Naive thymus-derived CD4-positive, alpha-beta T cell (primary cell): ENCODE measurements at places on chromosomes 2 and 18. TPM values are rescaled to one million over a fixed set of nuclear protein-coding genes. Genes with fewer than 3 reads are reported as not detected.

DNA sequence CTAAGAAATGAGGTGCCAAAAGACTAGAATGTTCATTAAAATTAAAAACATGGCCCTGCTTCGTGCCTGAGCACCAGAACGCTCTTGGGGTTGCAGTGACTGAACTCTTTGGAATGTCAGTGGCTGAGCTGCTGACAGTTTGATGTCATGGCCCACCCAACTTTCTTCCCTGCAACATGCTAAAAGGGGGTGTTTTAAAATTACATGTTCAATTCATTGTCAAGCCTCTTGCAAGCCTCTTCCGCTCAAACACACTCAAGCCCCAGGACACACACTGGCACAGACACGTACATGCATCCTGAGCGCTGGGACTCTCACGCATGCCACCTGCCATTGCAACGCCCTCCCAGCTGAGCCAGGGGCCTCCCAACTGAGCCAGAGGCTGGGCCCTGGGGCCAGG lies 12.6 kb downstream of the RUFY4 start:
- no peak for DNase-seq

CMPK2 gene
- total RNA-seq: 7.1 TPM

- no peak for DNase-seq
These were observed 174.0 kb upstream of the NT5C1B start for GRCh38 chr2:18763338-18763737.

FBXO41 gene
- 17.6 TPM for total RNA-seq
